ENCODE measurements at places on chromosomes 16 and 17. TPM values are rescaled to one million over a fixed set of nuclear protein-coding genes. Genes with fewer than 3 reads are reported as not detected.
A peak's percentile ranks its signal among the peaks of the same experiment; 100 is the strongest.

Gene KRTAP4-1
- total RNA-seq = not detected

Gene OR3A3
- total RNA-seq = not detected

- peaks cover 3% of the 10 kb centered on the region for H3K4me1 ChIP-seq
- no peak overlapping the region for H3K4me3 ChIP-seq
- no peaks in the 10 kb centered on the region for H3K36me3 ChIP-seq
- DNase-seq = peak; percentile 6
- H3K27ac ChIP-seq = no peak overlapping the region
Observed at GRCh38 chr17:58577696-58578095, 63.3 kb upstream of the MTMR4 start.

Gene NBR1
- total RNA-seq = 53.6 TPM

Gene AIPL1
- not detected for total RNA-seq

Gene ENGASE
- total RNA-seq = 11.6 TPM

- H3K27ac ChIP-seq = no peak overlapping the region
- H3K36me3 ChIP-seq = no peaks in the 10 kb centered on the region
- no peaks in the 10 kb centered on the region for H3K4me1 ChIP-seq
- DNase-seq = no peak
- no peaks in the 10 kb centered on the region for H3K27me3 ChIP-seq
Observed at GRCh38 chr16:50994995-50995394, 156.1 kb downstream of the SALL1 start.

Gene TUBB3
- total RNA-seq = 360 TPM

DNA sequence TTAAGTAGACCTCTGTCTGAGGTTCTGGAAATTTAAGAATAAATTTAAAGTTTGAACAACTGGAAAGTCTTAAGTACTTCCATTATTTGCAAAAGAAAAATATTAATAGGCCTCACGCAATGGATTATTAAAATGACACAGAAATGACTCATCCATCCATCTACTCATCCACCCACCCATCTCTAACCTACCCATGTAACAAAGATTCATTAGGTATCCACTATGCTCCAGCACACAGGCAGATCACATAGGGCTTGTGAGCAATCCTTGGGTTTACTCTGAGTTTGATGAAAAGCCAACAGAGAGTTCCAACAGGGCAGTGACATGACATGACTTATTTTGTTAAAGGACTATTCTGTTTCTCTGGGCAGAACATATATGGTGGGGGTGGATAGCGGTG is 93.3 kb downstream of the HELZ start:
- H3K4me1 ChIP-seq = peaks cover 24% of the 10 kb centered on the region
- DNase-seq = peak; percentile 65
- peak overlapping the region; percentile 71 for H3K27ac ChIP-seq
- H3K36me3 ChIP-seq = peaks cover 17% of the 10 kb centered on the region

GRCh38 chr17:63819585-63820537 is 7.4 kb upstream of the PSMC5 start:
- no peaks in the 10 kb centered on the region for H3K4me1 ChIP-seq
- DNase-seq = no peak
- no peaks in the 10 kb centered on the region for H3K27me3 ChIP-seq
- H3K4me3 ChIP-seq = no peak overlapping the region
- no peak overlapping the region for H3K27ac ChIP-seq

GRCh38 chr16:89343501-89344457 is 126.3 kb downstream of the ZNF778 start:
- H3K27ac ChIP-seq = peak overlapping the region; percentile 59
- peak; percentile 71 for DNase-seq
- H3K36me3 ChIP-seq = no peaks in the 10 kb centered on the region
- H3K27me3 ChIP-seq = no peaks in the 10 kb centered on the region
- H3K4me3 ChIP-seq = peak overlapping the region; percentile 3
- peaks cover 24% of the 10 kb centered on the region for H3K4me1 ChIP-seq

Gene BTBD17
- not detected for total RNA-seq

- H3K27me3 ChIP-seq = peaks cover 4% of the 10 kb centered on the region
- peak overlapping the region; percentile 76 for H3K4me3 ChIP-seq
- peak; percentile 36 for DNase-seq
- H3K4me1 ChIP-seq = peaks cover 8% of the 10 kb centered on the region
- peak overlapping the region; percentile 51 for H3K27ac ChIP-seq
Observed at GRCh38 chr17:20156196-20157000, 147.2 kb downstream of the SPECC1 start.

Gene PERCC1
- not detected for total RNA-seq

- no peak overlapping the region for H3K27ac ChIP-seq
- no peaks in the 10 kb centered on the region for H3K4me1 ChIP-seq
- no peaks in the 10 kb centered on the region for H3K36me3 ChIP-seq
- H3K4me3 ChIP-seq = no peak overlapping the region
- peaks cover 20% of the 10 kb centered on the region for H3K27me3 ChIP-seq
- no peak for DNase-seq
Observed at GRCh38 chr16:86060381-86061317, 161.7 kb downstream of the IRF8 start.

GRCh38 chr17:58272367-58273280 is 8.1 kb downstream of the MPO start:
- no peak overlapping the region for H3K4me3 ChIP-seq
- H3K4me1 ChIP-seq = no peaks in the 10 kb centered on the region
- DNase-seq = no peak
- no peaks in the 10 kb centered on the region for H3K36me3 ChIP-seq

DNA sequence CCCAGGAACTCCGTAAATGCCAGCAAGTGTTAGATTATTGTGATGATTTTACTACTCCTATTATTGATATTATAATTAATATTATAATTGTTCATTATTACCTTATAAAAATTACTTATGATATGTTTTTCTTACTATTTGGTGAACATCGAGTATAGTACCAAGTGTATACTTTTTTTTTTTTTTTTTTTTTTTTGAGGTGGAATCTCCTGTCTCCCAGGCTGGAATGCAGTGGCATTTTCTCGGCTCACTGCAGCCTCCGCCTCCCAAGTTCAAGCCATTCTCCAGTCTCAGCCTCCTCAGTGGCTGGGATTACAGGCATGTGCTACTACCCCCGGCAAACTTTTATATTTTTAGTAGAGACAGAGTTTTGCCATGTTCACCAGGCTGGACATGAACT is 347.0 kb downstream of the WWOX start:
- no peak for DNase-seq
- H3K4me1 ChIP-seq = no peaks in the 10 kb centered on the region
- H3K27me3 ChIP-seq = no peaks in the 10 kb centered on the region
- no peaks in the 10 kb centered on the region for H3K36me3 ChIP-seq
- no peak overlapping the region for H3K4me3 ChIP-seq

GRCh38 chr17:47265983-47266541 is 12.4 kb downstream of the ITGB3 start:
- H3K36me3 ChIP-seq = no peaks in the 10 kb centered on the region
- peak; percentile 86 for DNase-seq
- peak overlapping the region; percentile 100 for H3K27ac ChIP-seq
- H3K27me3 ChIP-seq = no peaks in the 10 kb centered on the region

GRCh38 chr17:34378664-34379101 is 15.7 kb upstream of the CCL1 start:
- no peak for DNase-seq
- H3K4me1 ChIP-seq = no peaks in the 10 kb centered on the region
- H3K27ac ChIP-seq = no peak overlapping the region

Gene CTU2
- total RNA-seq = 18.3 TPM

Gene SDK2
- 11.2 TPM for total RNA-seq

GRCh38 chr17:41013606-41014005 is 4.7 kb upstream of the KRTAP3-1 start:
- no peaks in the 10 kb centered on the region for H3K36me3 ChIP-seq
- no peaks in the 10 kb centered on the region for H3K4me1 ChIP-seq
- no peaks in the 10 kb centered on the region for H3K27me3 ChIP-seq
- DNase-seq = no peak
- H3K4me3 ChIP-seq = no peak overlapping the region

Gene CES3
- 1.5 TPM for total RNA-seq

DNA sequence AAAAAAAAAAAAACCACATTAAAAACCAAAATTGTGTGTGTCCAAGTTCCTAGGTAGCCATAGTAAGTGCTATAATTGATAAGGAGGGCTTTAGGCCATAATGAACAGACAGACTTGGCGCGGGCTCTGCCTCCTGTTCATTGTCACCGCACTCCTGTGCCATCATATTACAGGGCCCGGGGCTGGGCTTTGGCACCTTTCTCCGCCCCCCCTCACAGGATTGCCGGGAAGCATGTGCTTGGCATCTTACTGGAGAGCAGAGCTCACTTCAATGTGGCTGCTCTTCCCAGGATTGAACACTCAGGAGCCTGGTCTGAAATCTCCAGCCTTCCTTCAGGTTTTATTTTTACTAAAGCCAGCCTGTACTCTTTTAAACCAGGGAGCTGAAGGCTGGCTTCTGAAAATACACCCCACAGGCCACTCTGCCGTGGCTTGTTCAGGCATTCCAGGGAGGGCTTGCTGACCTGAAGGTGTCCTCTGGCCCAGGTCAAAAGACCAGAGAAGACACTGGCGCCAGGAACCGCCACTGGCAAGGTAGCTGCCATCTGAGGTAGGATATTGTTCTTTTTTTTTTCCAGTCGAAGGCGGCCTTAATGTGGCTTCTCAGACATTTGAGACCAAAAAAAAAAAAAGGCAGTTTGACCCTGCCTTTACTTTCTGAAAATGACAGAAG is 39.3 kb downstream of the DHRS7B start:
- no peak for DNase-seq
- no peaks in the 10 kb centered on the region for H3K4me1 ChIP-seq
- H3K36me3 ChIP-seq = no peaks in the 10 kb centered on the region

DNA sequence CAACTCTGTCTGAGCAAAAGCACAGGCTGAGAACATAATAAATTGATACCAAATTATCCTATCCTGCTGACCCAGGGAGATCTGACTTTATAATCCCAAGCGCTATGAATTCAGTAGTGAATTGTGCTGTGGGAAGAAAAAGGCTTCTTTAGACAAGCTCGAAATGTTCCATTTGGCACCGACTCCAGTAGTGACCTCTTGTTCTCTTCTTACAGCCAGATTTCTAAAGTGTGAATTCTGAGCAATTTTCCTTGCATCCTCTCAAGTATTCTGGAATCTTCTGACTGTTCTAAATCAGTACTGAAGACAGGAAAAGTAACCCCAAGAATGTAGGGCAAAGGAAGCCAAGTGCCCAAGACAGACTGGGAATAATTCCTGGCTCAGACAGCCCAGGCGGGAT is 58.2 kb downstream of the CDYL2 start:
- H3K4me1 ChIP-seq = no peaks in the 10 kb centered on the region
- no peaks in the 10 kb centered on the region for H3K36me3 ChIP-seq
- H3K27me3 ChIP-seq = no peaks in the 10 kb centered on the region
- no peak for DNase-seq

GRCh38 chr17:80984749-80985148 is 6.9 kb upstream of the CHMP6 start:
- H3K4me1 ChIP-seq = peaks cover 26% of the 10 kb centered on the region
- H3K4me3 ChIP-seq = no peak overlapping the region
- H3K27me3 ChIP-seq = no peaks in the 10 kb centered on the region
- H3K36me3 ChIP-seq = no peaks in the 10 kb centered on the region
- peak overlapping the region; percentile 69 for H3K27ac ChIP-seq

Gene NGFR
- 0.64 TPM for total RNA-seq

Gene CLEC18B
- total RNA-seq = 4.9 TPM

- H3K36me3 ChIP-seq = peaks cover 39% of the 10 kb centered on the region
- H3K4me3 ChIP-seq = no peak overlapping the region
- no peak overlapping the region for H3K27ac ChIP-seq
- H3K27me3 ChIP-seq = no peaks in the 10 kb centered on the region
Observed at GRCh38 chr16:15597822-15598647, 44.9 kb downstream of the MARF1 start.

Gene C16orf96
- total RNA-seq = 0.38 TPM

DNA sequence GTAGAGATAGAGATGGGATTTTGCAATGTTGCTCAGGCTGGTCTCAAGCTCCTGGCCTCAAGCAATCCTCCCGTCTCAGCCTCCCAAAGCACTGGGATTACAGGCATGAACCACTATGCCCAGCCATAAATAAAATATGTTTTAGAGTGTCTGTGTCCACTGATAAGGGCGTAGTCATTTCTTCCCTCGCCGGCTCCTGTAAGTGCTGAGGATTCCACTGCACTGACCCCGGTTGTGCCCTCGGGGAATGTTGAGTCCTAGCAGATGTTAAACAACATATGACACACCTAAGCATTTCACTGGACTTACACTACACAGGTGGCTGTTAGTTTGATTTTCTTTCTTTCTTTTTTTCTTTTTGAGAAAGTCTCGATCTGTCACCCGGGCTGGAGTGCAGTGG is 5.6 kb upstream of the SHMT1 start:
- H3K27me3 ChIP-seq = no peaks in the 10 kb centered on the region
- no peak overlapping the region for H3K4me3 ChIP-seq
- no peak for DNase-seq
- no peaks in the 10 kb centered on the region for H3K4me1 ChIP-seq

- H3K4me1 ChIP-seq = peaks cover 13% of the 10 kb centered on the region
- peak overlapping the region; percentile 82 for H3K27ac ChIP-seq
- DNase-seq = no peak
- no peaks in the 10 kb centered on the region for H3K27me3 ChIP-seq
Observed at GRCh38 chr17:8629371-8630226, 926 bp downstream of the MYH10 start.

- no peak for DNase-seq
- no peaks in the 10 kb centered on the region for H3K36me3 ChIP-seq
- H3K4me3 ChIP-seq = no peak overlapping the region
- H3K27ac ChIP-seq = no peak overlapping the region
- peaks cover 61% of the 10 kb centered on the region for H3K27me3 ChIP-seq
Observed at GRCh38 chr17:48328457-48328856, 101.6 kb downstream of the SKAP1 start.

Gene ABCA6
- total RNA-seq = not detected

DNA sequence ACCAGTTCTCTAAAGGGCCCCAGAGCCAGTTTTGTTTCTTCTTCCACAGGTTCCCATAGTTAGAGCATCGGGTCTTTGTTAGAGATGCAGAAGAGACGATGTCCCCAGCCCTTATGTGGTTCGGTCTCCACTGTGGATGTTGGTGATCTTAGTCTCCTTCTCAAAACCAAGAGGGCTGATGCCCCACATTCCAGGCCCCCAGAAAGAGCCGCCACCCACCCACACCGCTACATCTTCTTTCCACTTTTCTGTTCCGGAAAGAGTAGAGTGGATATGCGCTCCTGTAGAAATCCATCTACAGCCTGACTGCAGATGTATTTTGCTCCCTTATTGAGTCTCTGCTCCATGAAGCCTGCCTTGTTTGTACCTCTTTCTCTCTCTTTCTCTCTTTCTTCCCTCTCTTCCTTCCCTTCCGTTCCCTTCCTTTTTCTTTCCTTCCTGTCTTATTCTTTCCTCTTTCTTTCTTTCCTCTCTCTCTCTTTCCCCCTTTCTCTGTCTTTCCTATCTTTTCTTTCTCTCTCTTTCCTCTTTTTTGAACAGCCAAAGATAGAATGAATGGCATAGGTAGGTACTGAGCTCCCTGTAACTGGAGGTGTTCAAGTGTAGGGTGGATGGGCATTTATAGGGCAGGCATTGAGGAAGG is 224.3 kb downstream of the SEC14L1 start:
- H3K27me3 ChIP-seq = no peaks in the 10 kb centered on the region
- no peak for DNase-seq
- peaks cover 41% of the 10 kb centered on the region for H3K4me1 ChIP-seq
- H3K4me3 ChIP-seq = peak overlapping the region; percentile 15
- no peaks in the 10 kb centered on the region for H3K36me3 ChIP-seq
- peak overlapping the region; percentile 86 for H3K27ac ChIP-seq

GRCh38 chr16:11586856-11587642 is at the start of gene LITAF:
LITAF (minus strand) TSS chr16:11586919; CDS start chr16:11556730, 30,189 bp downstream.
- H3K27ac ChIP-seq = peak within 1 kb of the TSS; percentile 17
- H3K27me3 ChIP-seq = peaks cover 4% of the 10 kb centered on the region
- DNase-seq = no peak
- H3K4me3 ChIP-seq = peak within 1 kb of the TSS; percentile 56

GRCh38 chr16:56305956-56306565 is 114.8 kb downstream of the GNAO1 start:
- H3K36me3 ChIP-seq = no peaks in the 10 kb centered on the region
- DNase-seq = peak; percentile 12
- peaks cover 10% of the 10 kb centered on the region for H3K27me3 ChIP-seq

- H3K4me1 ChIP-seq = peaks cover 11% of the 10 kb centered on the region
- DNase-seq = peak; percentile 46
- H3K27me3 ChIP-seq = no peaks in the 10 kb centered on the region
- peaks cover 7% of the 10 kb centered on the region for H3K36me3 ChIP-seq
- H3K27ac ChIP-seq = peak overlapping the region; percentile 89
Observed at GRCh38 chr17:81635973-81636504, 873 bp downstream of the NPLOC4 start.
